ENCODE measurements at places on chromosomes 7 and 10.

- DNase-seq: no peak
Measured at GRCh38 chr10:69819716-69820506, 18.2 kb downstream of the COL13A1 start.

- no peak for DNase-seq
Measured at GRCh38 chr10:22621726-22622125, 92.7 kb downstream of the PIP4K2A start.

DNA sequence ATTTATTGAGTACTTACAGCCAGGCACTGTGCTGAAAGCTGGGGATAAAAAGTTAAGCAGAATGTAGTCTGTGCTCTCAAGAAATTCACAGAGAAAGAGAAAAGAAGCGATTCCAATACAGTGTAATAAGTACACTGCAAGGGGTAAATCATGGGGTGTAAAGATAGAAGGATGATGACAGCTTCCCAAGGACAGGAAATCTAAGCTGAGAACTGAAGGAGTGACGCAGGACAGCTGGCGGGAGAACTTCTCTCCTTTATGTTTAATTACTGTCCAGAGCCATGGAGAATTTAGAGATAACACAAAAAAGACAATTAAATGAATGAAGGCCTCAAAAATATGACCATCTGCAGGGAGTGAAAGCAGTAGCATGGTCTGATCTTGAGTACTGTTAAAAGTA, 34.8 kb downstream of the C7orf33 start:
- no peak for DNase-seq

DNA sequence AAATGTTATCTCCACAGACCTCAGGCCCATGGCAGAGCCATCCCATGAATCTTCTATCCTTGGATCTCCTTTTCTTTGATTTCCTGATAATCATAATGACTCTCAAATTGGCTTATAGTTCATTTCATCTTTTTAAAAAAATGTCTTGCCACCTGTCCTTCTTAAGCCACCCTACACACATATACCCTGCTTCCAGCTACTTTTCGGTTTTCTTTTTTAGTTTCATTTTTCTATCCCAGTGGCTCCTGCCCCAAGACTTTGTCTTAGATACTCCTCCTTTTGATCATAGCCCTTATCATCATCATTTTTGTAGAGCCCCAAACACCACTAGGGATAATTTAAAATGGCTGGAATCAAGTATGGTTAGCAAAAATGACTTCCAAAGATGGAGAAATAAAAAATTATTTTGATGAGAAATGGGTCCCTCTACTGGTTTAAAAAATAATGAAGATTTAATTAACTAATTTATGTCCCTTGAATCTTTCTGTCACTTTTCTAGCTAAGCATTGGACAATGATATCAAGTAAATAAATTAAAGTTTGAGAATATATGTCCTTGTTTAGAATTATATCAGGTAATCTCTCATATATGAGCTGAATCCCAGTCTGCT, 277.3 kb upstream of the SEMA3D start:
- no peak for DNase-seq

DNA sequence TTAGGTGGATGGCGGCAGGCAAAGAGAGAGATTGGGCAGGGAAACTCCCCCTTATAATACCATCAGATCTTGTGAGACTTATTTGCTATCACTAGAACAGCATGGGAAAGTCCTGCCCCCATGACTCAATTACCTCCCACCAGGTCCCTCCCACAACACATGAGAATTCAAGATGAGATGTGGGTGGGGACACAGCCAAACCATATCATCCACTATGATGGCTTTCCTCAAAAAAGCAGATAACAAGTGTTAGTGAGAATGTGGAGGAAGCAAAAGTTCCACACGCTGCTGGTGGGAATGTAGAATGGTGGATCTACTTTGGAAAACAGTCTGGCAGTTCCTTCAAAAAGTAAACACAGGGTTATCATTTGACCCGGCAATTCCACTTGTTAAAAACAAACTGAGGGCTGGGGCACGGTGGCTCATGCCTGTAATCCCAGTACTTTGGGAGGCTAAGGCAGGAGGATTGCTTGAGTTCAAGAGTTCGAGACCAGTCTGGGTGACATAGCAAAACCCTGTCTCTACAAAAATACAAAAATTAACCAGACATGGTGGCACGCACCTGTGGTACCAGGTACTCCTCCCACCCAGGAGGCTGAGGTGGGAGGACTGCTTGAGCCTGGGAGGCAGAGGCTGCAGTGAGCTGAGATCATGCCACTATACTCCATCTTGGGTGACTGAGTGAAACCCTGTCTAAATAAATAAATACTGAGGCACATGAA, 161.4 kb upstream of the EEPD1 start:
- no peak for DNase-seq

DNA sequence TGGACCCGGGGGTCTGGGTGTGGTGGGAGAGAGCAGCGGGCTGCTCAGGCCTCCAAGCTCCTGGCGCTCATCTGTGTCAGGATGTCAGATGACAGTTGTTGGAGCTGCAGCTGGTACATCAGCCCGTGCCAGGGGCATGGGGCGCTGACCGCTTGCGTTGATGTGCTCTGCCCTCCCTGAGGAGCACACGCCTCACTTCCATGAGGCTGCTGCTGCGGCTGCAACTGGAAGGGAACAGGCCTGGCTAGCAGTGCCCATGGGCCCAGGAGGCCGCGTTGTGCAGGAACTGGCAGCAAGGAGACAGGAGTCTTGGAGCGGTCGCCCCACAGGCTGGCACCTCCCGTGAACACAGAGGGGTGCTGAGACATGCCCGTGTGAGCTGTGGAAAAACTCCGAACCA, 361.3 kb upstream of the MKI67 start:
- no peak for DNase-seq

- DNase-seq: no peak
Measured at GRCh38 chr7:117931314-117931713, 58.1 kb upstream of the CTTNBP2 start.

DNA sequence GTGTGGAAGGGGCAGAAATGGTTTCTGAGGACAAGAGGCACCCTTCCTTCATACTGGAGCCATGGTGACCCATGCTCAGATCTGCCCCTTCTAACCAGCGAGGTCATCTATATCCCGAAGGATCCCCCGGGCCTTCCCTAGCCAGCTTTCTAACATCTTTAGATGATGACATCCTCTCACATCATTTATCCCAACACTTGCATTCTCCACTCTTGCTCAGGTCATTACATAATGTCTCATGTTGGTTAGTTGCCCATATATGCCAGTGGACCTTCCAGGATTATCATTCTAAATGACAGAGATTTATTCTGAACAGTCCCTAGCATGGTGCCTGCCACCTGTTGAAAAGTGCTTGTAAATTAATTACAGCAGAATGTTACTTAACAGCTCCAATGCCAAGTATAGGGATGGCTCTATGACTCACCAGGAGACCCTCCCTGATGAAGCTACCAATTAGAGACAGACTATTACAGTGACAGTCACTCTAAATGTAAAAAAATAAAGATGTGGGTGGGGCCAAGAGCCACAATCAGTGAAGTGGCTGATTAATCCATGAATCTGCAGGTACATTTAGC, 22.6 kb upstream of the ABLIM1 start:
- no peak for DNase-seq

GRCh38 chr7:132532281-132532680, 44.0 kb downstream of the PLXNA4 start:
- no peak for DNase-seq

GRCh38 chr10:132865171-132865631, 77.2 kb downstream of the CFAP46 start:
- no peak for DNase-seq

- no peak for DNase-seq
Measured at GRCh38 chr7:23373151-23374004, 74.2 kb downstream of the MALSU1 start.

- no peak for DNase-seq
Measured at GRCh38 chr10:100567249-100567648, 31.5 kb downstream of the HIF1AN start.

DNA sequence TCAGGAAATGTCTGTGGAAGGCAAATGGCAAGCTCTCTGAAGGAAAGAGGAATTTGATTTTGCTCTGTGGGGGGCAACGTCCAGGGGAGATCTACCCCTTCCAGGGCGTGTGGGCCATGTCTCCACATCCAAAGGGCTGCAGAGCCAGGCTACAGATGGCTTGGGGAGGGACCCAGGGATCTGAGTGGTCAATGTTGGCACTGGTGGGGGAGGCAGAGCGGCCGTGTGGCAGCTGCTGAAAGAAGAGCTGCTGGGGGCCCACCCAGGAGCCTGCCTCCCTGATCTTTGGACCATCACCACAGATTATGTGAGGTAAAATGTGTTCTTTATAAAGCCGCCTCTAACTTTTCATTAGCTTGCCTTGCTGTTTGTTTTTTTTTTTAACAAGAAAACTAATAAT, 144.1 kb downstream of the HERPUD2 start:
- no peak for DNase-seq

DNA sequence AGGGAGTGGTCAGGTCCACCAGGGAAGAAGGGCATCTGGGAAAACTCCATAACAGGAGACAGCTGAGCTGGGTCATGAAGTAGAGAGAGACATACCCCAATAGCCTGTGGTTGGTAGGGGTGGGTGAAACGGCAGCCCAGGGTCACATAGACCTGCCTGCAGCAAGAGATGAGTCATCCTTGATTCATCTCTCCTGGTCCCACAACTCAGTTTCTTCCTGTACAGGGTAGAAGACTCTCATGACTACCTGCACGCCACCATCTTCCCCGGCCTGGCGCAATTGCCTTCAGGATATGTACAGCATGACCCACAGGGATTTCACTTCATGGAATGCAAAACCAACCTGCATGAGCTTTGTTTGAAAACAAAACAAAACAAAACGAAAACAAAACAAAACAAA, 45.1 kb upstream of the ADAM12 start:
- DNase-seq: no peak

DNA sequence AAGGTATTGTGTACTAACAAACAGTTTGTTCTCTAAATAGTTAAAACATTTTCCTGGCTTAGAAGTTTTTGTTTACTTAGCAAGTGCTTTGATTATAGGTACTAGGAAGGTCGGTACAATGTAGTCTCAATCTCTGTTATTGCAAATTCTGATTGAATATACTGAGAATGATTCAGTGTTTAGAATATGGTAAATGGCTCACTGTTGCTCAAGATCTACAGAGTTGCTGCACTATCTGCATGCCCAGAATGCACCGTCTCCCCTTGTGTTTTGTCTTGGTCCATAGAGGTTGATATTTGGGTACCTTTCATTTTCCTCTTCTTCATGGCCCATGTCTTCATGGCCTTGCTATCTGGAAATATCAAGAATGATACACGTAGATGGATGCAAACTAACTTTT, 99.6 kb downstream of the KLF6 start:
- DNase-seq: no peak

GRCh38 chr7:2474813-2475677, 1.2 kb downstream of the GRIFIN start:
- no peak for DNase-seq

DNA sequence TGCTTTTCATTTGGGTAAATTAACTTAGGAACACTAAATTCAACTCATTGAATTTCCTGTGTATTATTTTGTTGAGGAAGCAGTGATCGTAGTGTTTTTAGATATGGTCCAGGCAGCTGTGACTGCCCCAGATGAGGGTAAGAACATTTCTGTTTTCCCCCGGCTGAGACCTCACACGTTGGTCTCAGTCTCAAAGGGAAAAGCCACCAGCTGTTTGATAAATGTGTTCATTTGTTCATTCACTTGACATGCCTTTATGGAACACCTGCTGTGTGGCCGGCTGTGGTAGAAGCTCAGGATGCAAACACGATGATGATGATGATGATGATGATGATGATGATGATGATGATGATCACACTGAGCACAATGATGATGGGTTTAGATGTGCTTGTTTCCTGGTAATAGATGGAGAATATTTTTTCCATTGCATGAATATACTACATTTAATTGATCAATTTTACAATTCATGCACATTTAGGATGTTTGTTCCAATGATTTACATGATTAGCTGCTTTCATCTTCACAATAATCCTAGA, 125.6 kb upstream of the ZNF32 start:
- no peak for DNase-seq

GRCh38 chr7:111407258-111407657, 155.0 kb downstream of the IMMP2L start:
- no peak for DNase-seq

- DNase-seq: no peak
Measured at GRCh38 chr7:36306722-36307121, 82.9 kb upstream of the ANLN start.

- no peak for DNase-seq
Measured at GRCh38 chr10:50510517-50511473, 113.0 kb downstream of the SGMS1 start.

GRCh38 chr10:71176661-71177060, 35.7 kb upstream of the UNC5B start:
- DNase-seq: no peak

GRCh38 chr10:126872135-126872534, 33.1 kb upstream of the DOCK1 start:
- DNase-seq: no peak

DNA sequence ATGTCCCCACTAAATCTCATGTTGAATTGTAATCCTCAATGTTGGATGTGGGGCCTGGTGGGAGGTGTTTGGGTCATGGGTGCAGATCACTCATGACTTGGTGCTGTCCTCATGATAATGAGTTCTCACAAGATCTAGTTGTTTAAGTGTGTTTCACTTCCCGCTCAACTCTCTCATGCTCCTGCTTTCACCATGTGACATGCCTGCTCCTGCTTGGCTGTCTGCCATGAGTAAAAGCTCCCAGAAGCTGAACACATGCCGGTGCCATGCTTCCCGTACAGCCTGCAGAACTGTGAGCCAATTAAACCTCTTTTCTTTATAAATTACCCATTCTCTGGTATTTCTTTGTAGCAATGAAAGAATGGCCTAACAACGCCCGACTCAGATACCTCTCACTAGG, 6.2 kb upstream of the PSTK start:
- no peak for DNase-seq

DNA sequence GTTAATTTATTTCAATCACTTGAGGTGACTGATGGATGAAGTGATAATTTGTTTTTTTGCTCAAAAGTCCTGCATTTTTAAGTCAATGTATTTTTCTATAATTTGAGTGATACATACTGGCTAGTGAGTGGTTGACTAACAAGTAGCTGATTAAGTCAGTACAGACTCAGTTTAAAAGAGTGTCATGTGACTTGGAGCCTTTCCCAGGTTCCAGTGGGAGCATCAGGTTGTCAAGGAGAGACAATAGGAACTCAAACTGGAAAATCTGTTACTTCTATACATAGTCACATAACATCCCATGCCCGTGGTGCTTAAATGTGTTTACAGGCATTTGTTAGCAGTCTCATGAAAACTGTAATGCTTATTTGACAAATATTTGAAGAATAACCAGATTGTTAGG, 154.7 kb downstream of the ANK3 start:
- no peak for DNase-seq

DNA sequence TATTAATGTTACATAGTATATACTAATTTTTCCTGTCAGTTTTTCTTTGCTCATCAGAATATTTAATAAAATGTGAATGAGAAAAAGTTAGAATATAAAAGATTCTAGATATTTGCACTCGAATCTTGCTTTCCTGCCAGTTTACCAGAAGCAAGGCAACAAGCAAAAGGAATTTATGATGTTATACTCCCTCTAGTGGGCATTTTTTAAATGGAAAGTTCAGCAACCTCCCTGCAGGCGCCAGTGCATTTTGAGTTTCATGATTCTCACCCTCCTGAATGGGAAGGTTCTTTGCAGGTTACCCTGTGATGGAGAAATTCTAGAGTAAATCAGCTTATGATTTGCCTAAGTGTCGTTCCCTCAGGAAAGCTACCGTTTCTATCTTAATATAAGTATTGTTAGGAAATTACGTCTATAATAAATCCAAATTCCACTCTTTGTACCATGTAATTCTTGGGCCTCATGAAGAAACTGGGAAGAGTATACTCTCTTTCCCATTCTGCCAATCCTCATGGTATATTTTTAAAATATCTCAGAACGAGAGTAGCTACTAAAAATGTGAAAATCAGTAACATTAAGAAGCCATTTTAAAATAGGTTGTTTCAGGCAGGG, 350.0 kb downstream of the CRPPA start:
- peak; percentile 41 for DNase-seq

Measured in AG04450 (cell line).